Stimulated activated naive CD8-positive, alpha-beta T cell treated with anti-CD3 and anti-CD28 coated beads, Interleukin-15, amount 100 ng/mL, for 72 hours (primary cell): ENCODE measurements at places on chromosomes 13 and 19.

GRCh38 chr13:41059456-41060081 is 1.7 kb upstream of the WBP4 start:
- DNase-seq, result no peak

DNA sequence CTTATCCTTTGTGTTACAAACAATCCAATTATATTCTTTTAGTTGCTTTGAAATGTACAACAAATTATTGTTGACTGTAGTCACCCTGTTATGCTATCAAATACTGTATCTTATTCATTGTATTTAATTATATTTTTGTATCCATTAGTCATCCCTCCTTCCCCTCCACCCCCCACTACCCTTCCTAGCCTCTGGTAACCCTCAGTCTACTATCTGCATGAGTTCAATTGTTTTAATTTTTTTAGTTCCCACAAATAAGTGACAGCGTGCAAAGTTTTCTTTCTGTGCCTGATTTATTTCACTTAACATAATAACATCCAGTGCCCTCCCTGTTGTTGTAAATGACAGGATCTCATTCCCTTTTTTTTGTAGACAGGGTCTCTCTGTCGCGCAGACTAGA is 4.5 kb downstream of the SAE1 start:
- DNase-seq, result no peak

DNA sequence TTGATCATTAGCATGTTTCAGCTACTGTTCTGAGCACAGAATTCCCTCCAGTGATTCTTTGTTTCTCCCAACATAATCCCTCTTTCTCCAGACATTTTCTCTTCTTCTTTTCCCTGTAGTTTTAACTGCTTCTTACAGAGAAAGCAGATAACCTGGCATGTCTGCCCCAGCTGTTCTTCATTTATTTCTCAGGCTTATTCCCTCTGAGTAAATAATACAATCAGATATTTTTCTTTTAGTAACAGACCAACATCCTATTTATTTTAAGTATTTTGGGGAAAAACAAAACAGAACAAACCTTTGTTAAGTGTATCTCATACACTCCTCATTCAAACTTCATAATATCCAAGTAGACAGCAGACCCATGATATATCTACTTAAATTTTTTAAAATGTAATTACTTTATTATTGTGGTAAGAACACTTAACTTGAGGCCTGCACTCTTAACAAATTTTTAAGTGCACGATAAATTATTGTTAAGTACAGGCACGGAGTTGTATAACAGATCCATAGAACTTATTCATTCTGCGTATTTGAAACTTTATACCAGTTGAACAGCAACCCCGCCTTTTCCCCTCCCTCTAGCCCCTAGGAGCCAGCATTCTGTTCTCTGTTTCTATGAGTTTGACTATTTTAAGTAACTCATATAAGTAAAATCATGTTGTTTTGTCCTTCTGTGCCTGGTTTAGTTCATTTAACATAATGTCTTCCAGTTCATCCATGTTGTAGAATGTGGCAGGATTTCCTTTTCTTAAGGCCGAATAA is 540.0 kb downstream of the LMO7 start:
- no peak for DNase-seq

GRCh38 chr19:46748325-46749109 is 2.3 kb upstream of the STRN4 start:
- peak; percentile 70 for DNase-seq

DNA sequence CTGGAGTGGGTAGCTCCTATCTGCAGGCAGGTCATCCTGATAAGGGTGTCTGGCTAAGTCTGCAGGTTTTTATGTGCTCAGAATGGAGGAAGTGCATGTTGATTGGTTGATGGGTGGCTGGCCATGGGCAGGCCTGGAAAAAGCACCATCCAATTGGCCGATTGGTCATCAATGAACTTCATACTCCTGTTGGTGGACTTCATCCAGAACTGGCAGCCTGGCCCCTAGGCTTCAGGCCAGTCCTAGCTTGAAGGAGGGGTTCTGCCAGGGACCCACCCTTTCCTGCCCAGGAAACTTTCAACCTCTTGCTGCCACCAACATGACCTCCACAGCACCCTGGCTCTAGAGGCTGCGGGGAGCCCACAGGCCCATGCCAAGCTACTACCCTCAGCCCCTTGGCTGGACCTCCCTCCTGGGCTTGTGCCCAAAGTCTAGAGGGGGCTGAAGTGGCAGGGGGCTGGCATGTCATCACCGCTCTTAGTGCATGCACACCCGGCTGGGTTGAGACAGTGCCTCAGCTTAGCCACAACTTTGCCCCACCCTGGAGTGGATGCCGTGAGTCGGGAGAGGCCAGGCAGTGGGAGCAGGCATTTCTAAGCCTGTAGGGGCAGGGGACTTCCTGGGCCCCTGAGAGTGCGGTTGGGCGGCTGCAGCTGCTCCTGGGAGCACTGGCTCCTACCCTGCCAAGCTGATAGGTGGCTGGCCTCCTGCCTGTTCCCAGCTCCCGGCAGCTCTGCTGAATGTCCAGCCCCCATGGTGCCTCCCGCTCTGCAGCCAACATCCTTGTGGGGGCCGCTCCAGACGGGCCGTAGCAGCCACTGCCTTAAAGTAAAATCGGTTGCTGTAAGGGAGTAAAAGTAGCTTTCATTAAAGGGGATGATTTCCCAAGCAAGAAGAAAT is 13.2 kb downstream of the DNAJC15 start:
- no peak for DNase-seq

GRCh38 chr19:19751846-19752245 is 18.9 kb upstream of the ZNF14 start:
- DNase-seq, result no peak

DNA sequence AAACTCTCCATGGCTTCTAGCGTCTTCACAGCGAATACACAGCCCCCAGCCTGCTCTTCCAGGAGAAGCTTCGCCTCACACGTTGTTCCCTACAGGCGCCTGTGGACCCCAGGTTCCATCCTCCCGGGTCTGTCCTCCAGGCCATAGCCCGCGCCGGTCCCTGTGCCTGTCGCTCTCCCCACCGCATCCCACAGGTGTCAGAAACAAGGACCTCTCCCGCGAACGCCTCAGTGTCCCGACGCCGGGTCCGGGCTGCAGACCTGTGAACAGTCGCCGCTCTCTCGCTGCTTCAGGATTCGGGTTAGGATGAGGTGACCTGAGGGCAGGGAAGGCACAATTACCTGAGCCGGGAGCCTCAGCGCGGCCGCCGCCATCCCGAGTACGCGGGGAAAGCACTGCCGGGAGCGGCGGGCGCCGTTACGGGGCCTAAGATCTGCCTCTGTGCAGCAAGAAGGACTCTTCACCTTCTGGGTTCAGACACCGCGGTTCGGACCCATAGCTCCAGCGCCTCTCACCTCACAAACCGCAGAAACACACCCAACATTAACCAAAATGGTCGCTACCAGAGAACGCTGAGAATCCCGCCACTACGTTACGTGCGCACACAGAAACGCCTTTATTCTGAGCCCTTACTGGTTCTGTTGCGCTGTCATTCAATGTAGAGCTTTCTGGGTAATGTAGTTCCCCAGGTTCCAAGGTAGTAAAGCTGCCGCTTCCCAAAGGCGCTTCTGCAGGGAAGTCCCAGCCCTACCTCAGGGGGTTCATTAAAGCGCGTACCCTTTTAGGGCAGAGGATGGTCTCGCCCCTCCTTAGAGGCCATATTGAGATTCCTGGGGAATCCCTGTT is at the start of gene ZNF418:
Gene ZNF418, minus strand, starts transcription at position 583 of the 846 bp plus-strand sequence. CDS start 1,580 bp downstream, outside the sequence.
- peak; percentile 38 for DNase-seq

- DNase-seq, result no peak
Measured at GRCh38 chr13:95050800-95051615, 250.2 kb downstream of the ABCC4 start.
